ENCODE measurements at places on chromosomes 6 and 20.
A peak's percentile ranks its signal among the peaks of the same experiment; 100 is the strongest.

- DNase-seq: no peak
Observed at GRCh38 chr20:22623211-22623610, 38.8 kb upstream of the FOXA2 start.

DNA sequence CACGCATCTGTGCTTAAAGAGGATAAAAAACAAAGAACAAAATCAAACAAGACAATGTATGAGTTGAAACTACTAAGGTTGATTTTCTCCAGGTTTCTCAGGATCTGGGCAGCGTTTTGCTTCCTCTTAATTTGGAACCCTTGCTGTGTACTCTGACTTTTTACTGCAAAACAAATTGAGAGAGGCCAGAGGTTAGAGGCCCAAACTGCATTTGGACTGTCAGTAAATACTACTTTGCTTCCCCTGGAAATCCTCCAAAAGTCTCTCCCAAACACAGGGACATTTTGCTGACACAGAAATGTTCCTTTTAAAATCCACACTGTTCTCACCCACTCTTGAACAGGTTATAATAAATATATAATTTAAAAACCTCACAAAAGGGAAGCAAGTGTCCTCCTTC is 1.1 kb downstream of the ARG1 start:
- DNase-seq: no peak

GRCh38 chr6:4564801-4565271 is 211.4 kb upstream of the CDYL start:
- DNase-seq: no peak

DNA sequence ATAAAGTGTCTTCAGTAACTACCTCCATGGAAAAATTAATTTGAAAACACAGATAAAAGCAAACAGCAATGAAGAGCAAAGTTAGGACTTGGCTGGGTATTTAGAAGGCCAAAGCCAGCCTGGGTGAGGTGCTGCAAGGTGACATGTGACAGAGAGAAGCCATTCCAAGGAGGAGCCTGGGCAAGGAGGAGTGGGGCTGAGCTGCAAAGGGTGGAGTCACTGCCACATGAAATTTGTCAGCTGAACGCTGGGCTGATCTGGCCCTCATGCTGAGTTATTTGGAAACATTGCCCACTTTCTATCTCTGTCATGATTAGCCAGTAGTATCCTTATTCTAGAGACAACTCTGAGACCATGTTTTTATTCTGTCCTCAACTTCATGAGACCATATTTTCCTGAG is 76.3 kb downstream of the PERP start:
- DNase-seq: no peak

- no peak for DNase-seq
Observed at GRCh38 chr20:5967469-5967868, 17.0 kb downstream of the MCM8 start.

DNA sequence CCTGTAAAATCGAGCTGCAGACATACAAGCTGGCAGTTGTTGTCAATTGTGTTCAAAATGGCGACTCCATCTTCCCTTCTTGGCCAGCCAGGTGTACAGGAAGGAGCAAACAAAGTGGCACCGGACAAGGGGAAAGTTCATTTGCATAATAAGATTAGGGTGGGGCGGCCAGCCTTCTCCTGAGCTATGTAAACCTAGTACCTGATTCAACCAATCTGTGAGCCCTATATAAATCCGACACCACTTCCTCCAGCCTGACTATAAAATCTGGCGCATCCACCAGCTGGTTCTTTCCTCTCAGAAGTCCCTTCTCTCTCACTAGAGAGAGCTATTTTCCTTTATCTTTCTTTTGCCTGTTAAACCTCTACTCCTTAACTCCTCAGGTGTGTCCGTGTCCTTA is 8.1 kb upstream of the HBS1L start:
- no peak for DNase-seq

- DNase-seq: no peak
Observed at GRCh38 chr20:34582221-34582620, 23.7 kb downstream of the MAP1LC3A start.

DNA sequence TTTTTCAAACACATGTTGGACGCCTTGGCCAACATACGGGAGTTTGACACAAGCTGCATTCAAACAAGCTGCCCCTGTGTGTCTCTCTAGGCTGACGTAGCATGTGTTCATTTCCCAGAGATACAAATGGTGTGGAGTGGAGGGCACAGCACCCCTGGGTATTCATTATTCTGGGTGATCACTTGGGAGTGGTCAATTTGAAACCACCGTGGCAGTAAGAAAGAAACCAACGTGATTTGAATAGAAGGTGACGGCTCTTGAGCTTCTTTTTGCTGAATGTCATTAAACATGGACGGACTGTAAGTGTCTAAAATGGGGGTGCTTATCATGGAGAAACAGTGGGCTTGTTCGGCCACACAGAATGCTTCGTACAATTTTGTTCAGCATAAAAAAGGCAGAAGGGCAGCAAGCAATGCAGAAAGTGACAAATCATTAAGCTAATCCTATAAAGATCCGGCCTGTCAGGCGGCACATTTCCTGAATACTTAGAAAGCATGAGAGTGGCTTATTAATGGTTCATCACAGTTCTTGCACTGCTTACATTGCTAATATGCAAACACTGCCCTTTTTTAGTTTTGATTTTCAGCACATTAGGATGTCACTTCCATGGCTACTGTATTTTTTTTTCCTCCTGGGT is 1261.9 kb upstream of the CITED2 start:
- no peak for DNase-seq

- no peak for DNase-seq
Observed at GRCh38 chr6:111681860-111682259, 76.2 kb upstream of the TRAF3IP2 start.

DNA sequence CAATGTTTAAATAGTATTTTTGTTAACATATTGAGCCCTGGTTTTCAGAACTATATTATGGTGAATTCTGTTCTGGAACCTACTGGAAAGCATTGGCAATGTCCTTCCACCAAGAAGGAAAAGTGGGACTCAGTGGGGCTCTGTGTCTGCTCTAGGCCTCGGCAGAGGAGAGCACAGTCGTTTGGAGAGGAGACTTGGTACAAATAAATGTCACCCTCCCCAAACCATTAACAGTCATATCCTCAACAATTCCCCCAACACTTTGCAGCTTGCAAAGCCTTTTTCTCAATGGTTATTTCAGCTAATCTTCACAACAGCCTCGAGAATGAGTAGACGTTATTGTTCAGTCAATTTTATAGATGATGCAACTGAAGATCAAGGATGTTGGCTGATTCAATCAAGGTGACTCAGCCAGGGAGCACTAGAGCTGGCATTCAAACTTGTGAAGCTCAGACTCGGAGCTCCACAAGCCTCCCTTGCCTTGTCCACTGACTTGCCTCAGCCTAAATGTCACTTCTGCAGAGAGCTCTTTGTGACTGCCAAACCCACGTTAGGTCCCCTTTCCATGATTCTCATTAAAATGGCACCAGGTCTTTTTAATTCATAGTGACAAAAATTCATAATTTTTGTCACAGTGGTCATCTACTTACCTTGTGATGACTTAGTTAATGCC is 60.6 kb downstream of the TOX2 start:
- peak; percentile 87 for DNase-seq

GRCh38 chr6:28408076-28408802 is 8.7 kb upstream of the ZSCAN12 start:
- DNase-seq: no peak

GRCh38 chr20:62614085-62614960 is 28.0 kb upstream of the SLCO4A1 start:
- DNase-seq: no peak

DNA sequence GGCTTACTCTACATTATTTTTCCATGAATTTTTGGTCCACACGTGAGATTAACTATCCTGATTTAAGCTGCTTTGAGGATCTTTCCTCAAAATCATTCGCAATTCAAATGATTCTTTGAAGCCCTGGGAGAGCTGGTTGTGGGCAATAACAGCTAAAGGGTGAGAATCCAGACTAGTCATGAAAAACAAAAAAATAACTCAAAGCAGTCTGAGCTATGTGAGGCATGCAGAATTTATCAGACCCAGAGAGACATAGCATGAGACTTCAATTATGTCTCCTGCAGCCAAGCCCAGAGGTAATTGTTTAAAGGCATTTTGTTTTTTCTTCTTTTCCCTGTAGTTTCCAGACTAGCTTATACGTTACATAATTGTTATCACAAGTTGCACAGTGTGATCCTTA is 517.3 kb upstream of the PTCHD4 start:
- no peak for DNase-seq

- peak; percentile 61 for DNase-seq
Observed at GRCh38 chr6:134750669-134751068, 199.2 kb downstream of the ALDH8A1 start.

- no peak for DNase-seq
Observed at GRCh38 chr6:133948472-133948871, 4.6 kb upstream of the TBPL1 start.

- no peak for DNase-seq
Observed at GRCh38 chr20:24823989-24824693, 124.9 kb upstream of the CST7 start.

GRCh38 chr20:16710781-16711180 is 19.0 kb upstream of the SNRPB2 start:
- DNase-seq: no peak

- DNase-seq: no peak
Observed at GRCh38 chr6:115618256-115618655, 442.4 kb downstream of the FRK start.

- no peak for DNase-seq
Observed at GRCh38 chr6:151804585-151805285, 2.7 kb upstream of the ESR1 start.

- peak; percentile 61 for DNase-seq
Observed at GRCh38 chr20:35145141-35145564, 2.0 kb downstream of the EDEM2 start.

- peak; percentile 96 for DNase-seq
Observed at GRCh38 chr6:43702534-43703440, 15.2 kb upstream of the MRPS18A start.

- DNase-seq: no peak
Observed at GRCh38 chr6:12916006-12916405, 199.4 kb downstream of the PHACTR1 start.

GRCh38 chr6:153108315-153108714 is 22.8 kb downstream of the RGS17 start:
- peak; percentile 52 for DNase-seq

- no peak for DNase-seq
Observed at GRCh38 chr6:23316131-23316530, 746.8 kb downstream of the HDGFL1 start.

DNA sequence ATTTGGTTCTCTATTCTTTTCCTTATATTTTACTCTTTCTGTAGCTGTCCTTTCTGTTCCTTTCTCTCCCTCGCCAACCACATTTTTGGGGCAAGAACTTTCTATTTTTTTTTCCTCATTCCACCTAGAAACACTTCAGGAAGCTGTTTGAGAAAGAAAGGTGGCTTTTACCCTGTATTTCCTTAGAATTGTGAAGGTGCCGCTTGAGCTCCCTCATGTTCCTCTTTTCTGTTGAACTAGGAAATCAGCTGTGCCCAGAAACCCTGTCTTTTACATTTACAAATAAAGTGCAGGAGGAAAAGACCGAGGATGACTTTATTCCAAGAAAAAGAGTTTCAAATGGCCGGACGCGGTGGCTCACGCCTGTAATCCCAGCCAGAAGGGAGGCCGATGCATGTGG is 38.2 kb downstream of the OR2B2 start:
- DNase-seq: no peak

- DNase-seq: no peak
Observed at GRCh38 chr6:166266336-166266735, 41.9 kb downstream of the PRR18 start.

DNA sequence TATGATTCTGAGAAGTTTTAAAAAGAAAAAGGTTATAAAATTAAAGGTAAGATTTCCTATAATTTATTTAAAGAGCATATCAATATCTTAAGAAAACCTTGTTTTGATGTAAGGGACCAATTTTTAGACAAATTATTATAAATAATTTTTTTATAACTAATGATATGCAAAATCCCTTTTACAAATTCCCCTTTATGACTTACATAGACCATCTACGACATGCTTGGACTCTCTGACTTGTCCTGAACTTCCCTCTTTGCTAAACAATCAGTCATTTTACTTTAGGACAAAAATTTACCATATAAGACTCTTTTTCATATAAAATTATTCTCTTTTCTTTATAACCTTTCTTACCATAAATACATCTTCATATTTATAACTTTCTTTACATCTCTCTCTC is 15.3 kb upstream of the ANGPT4 start:
- no peak for DNase-seq

DNA sequence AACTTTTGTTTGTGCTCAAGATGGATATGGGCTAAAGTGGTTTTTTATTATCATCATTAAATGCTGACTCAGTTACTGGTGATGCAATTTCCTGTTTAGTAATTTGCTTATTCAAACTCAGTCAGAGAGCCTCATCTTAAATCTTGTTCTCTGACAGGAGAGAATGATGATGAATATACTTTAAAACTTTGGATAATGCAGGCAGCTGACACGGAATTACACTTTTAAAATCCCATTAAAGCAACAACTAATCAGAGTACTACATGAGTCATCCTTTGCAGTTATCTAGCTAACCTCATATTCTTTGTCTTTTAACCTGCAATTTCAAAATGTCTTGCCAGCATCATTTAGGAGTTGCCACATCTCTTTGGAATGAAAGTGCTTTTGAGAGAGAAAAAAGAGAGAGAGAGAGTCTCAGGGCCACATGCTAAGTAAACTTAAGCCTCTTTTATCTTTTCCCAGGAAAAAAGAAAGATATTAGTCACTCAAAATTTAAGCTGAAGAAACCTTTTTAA is 9.2 kb upstream of the C6orf141 start:
- DNase-seq: peak; percentile 51

GRCh38 chr6:15534974-15535373 is 127.9 kb downstream of the DTNBP1 start:
- DNase-seq: no peak

DNA sequence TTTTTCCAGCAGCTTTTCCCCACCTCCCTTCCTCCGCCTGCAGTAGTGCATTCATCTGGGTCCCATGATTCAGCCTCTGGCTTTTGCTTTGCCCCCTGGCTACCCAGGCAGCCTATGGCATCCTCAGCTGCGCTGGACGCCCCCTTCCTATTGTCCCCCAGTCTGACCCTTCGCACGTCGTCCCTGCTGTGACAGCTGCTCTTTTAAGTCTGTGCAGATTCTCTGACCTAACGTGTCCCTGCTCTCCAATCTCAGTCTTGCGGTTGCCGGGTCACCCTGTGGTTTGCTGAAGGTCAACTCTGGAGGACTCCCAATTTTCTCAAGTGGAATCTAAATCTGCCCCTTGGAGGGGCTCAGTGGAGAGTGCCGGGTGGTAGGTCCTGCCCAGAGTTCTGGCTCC is 294.3 kb downstream of the CDC5L start:
- DNase-seq: no peak

DNA sequence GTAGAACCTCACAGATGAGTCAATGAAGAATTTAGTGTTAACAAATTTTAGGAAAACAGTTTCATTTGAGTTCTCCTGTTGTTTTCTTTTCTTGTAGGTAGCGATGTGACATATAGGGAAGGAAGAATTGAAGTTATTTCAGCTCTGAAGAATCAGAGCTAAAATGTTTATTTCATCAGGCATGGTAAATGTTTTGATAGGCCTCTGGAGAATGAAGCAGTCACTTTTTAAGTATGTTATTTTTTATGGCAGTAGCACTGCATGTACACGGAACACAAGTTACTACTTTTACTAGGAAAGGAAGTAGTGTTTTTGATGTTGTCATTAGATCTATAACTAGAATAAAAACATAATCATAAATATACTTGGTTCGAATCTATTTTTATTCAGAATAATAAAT is 1357.3 kb upstream of the CITED2 start:
- DNase-seq: no peak

GRCh38 chr6:5046430-5046829 is 38.7 kb upstream of the PPP1R3G start:
- DNase-seq: no peak

GRCh38 chr6:83605517-83605916 is 93.2 kb downstream of the PRSS35 start:
- no peak for DNase-seq

Measured in AG08395 (cell line).